ENCODE measurements at places on chromosomes 1 and 21. TPM values are rescaled to one million over a fixed set of nuclear protein-coding genes. Genes with fewer than 3 reads are reported as not detected.

DNA sequence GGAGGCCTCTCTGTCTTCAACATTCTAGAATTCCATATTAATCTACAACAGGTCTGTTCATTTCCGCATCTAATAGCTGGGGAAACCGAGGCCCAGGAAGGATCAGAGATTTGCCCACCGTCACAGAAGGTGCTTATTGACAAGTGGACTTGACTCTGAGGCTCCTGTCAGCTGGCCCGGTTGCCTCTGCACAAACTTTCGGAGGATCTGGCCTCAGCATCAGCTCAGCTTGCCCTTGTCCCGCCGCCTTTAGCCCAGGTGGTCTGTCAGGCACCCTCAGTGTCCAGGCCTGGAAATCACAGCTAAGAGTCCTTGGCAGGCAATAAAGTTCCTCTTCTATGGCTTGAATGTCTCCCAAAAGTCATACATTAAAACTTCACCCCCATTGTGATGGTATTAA is 8.2 kb upstream of the RUNX3 start:
- no peak overlapping the region for H3K4me3 ChIP-seq
- no peaks in the 10 kb centered on the region for H3K36me3 ChIP-seq
- peaks cover 3% of the 10 kb centered on the region for H3K27me3 ChIP-seq
- DNase-seq = no peak
- no peaks in the 10 kb centered on the region for H3K4me1 ChIP-seq
- H3K27ac ChIP-seq = no peak overlapping the region

DNA sequence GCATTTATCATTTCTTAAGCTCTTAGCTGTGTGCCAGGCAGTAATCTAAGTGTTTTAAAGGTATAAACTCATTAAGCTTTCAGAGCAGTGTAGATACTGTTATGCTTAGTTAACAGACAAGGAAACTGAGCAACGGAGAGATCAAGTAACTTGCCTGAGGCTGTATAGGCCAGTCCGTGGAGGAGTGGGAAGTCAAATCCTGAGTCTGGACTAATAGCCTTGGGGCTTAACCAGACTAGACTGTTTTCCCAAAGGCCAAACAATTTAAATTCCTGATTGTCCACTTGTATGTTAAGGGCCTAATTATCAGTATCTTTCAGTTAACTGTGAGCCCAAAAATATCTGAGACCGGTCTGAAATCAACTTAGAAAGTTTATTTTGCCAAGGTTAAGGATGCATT is 2.6 kb downstream of the IFNAR1 start:
- peaks cover 6% of the 10 kb centered on the region for H3K36me3 ChIP-seq
- H3K27ac ChIP-seq = no peak overlapping the region
- H3K4me1 ChIP-seq = peaks cover 21% of the 10 kb centered on the region
- no peaks in the 10 kb centered on the region for H3K27me3 ChIP-seq
- DNase-seq = no peak

DNA sequence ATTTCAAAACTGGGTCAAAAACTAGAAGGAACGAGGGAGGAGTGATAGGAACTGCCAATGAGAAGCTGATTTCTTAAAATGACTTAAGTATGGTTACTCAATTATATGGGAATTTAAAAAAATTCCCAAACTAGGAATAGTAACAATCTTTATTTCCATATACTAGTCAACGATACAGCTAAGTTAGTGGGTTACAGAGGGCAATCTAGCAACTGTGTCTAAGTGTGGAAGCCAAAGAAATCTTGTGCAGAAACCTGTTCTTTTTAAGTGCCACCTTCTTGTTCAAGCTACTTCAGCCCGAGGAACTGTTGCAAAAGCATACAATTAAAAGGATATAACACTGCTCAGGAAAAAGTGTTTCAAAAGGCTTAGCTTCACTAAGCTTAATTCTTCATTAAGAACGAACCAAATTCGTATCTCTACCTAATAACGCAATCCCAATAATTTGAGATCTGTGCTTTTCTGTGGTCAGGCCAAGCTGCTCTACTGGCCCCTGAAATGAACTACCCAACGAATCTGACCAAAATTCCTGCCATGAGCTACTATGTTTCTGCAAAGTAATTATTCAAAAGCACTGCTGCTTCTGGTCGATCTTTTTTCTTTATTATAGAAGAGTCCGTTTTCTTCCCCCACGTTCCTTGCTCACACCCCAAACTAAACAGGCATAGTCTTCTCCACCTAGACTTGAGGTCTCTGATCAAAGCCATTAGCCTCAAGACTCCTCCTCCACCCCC is 1.8 kb downstream of the USP24 start:
- peak overlapping the region; percentile 97 for H3K27ac ChIP-seq
- no peaks in the 10 kb centered on the region for H3K27me3 ChIP-seq
- H3K36me3 ChIP-seq = no peaks in the 10 kb centered on the region
- H3K4me1 ChIP-seq = no peaks in the 10 kb centered on the region
- DNase-seq = no peak

DNA sequence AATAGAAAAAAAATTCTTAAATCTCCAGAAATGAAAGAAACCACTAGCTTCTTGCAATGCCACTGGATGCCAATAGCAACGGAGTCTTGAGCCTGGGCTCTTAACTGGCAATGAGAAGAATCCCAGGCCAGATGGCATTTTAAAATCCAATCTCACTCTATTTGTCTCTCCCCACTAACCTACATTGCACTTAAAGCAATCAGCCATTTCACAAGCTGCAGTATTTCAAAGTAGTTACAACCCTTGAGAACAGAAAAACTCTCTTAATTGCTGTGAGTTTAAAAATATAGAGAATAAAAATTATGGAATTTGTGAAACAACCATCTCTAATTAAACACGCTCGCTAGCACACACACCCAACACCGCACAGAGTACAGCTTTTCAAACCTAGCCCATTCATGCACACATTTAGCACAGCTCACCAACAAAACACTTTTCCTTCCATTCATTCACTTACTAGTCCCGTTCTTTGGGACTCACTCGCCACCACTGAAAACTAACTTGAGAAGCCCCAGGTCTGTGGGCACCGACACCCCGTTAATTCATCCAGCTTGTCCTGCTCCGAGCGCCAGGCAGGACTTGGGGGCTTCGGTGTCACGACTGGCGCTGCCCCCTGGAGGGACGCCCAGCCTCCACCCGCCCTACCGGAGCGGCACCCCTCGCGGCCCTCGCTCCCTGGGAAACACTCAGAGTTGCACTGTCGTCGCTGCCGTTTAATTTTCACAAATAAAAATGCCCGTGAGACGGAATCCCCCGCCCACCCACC is 1.0 kb downstream of the DDAH1 start:
- peaks cover 42% of the 10 kb centered on the region for H3K4me1 ChIP-seq
- no peaks in the 10 kb centered on the region for H3K36me3 ChIP-seq

- H3K27me3 ChIP-seq = no peaks in the 10 kb centered on the region
- H3K36me3 ChIP-seq = no peaks in the 10 kb centered on the region
- no peak overlapping the region for H3K27ac ChIP-seq
- no peak overlapping the region for H3K4me3 ChIP-seq
- DNase-seq = no peak
These were observed 115.1 kb downstream of the NBPF12 start for GRCh38 chr1:147053269-147053668.

GRCh38 chr1:161393151-161393550 is 25.5 kb upstream of the CFAP126 start:
- H3K27me3 ChIP-seq = no peaks in the 10 kb centered on the region
- H3K36me3 ChIP-seq = no peaks in the 10 kb centered on the region
- H3K27ac ChIP-seq = no peak overlapping the region
- H3K4me3 ChIP-seq = no peak overlapping the region
- peaks cover 9% of the 10 kb centered on the region for H3K4me1 ChIP-seq

- no peak overlapping the region for H3K27ac ChIP-seq
- H3K36me3 ChIP-seq = no peaks in the 10 kb centered on the region
- DNase-seq = no peak
- H3K4me3 ChIP-seq = no peak overlapping the region
These were observed 7.9 kb downstream of the ACKR1 start for GRCh38 chr1:159212596-159212995.

DNA sequence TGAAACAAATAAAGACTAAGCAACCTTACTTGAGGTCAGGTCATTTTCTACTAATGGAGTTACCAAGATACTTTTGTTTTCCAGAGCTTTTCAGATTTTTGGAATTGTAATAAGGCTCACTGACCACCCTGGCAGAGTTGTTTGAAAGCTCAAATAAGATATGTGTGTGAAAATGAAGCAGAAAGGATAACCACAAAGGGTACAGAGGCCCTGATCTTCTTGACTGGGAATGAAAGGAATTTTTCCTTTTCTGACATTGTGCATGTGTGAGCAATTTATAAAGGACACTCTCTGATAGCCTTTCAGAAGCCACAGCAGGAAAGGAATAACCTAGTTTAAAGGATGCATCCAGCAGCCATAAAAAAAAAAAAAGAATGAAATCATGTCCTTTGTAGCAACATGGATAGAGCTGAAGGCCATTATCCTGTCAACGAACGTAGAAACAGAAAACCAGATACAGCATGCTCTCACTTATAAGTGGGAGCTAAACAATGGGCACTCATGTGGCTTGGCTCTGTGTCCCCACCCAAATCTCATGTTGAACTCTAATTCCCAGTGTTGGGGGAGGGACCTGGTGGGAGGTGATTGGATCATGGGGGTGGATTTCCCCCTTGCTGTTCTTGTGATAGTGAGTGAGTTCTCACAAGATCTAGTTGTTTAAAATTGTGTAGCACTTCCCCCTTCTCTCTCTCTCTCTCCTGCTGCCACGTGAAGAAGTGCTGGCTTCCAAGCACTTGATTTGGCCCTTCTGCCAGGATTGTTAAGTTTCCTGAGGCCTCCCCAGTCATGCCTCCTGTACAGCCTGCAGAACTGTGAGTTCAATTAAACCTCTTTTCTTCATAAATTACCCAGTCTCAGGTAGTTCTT is 3.1 kb upstream of the SRP9 start:
- H3K36me3 ChIP-seq = no peaks in the 10 kb centered on the region
- no peaks in the 10 kb centered on the region for H3K27me3 ChIP-seq
- peaks cover 80% of the 10 kb centered on the region for H3K4me1 ChIP-seq
- peak overlapping the region; percentile 69 for H3K27ac ChIP-seq
- DNase-seq = no peak

The DIO1 gene
- polyA plus RNA-seq = not detected

The GRIK1 gene
- polyA plus RNA-seq = 0.13 TPM

The CNR2 gene
- polyA plus RNA-seq = 0.23 TPM
